Neural progenitor cell (in vitro differentiated cells): ENCODE measurements at places on chromosomes 4 and X. TPM values are rescaled to one million over a fixed set of nuclear protein-coding genes. Genes with fewer than 3 reads are reported as not detected.

GRCh38 chr4:11698033-11698432 lies 269.3 kb upstream of the HS3ST1 start:
- DNase-seq = no peak

MND1 gene
- 42.2 and 74.6 TPM in 2 replicates for total RNA-seq

DNA sequence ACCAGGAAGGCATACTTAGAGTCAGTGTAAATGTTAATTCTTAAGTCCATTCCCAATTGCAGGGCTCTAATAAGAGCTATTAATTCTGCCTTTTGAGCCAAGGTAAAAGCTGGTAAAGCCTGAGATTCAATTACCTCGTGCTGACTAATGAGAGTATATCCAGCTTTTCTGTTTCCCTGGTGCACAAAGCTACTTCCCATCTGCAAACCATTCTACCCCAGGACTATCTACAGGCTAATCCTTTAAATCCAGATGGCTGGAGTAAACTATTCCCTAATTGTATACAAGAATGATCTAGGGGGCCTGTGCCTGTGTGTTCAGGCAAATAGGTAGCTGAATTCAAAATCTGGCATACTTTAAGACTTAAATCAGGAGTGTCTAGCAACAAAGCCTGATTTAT lies 365.0 kb downstream of the GPM6A start:
- peak; percentile 61 for DNase-seq

FAM53A gene
- total RNA-seq = 3.2 and 10.3 TPM in 2 replicates

LANCL3 gene
- 0.02 and 0.28 TPM in 2 replicates for total RNA-seq

SUV39H1 gene
- 9.4 and 13.9 TPM in 2 replicates for total RNA-seq

- DNase-seq = no peak
Measured at GRCh38 chr4:93368968-93369367, 459.6 kb upstream of the ATOH1 start.

GRCh38 chr4:96685691-96686090 lies 845.8 kb downstream of the PDHA2 start:
- DNase-seq = no peak

- DNase-seq = no peak
Measured at GRCh38 chrX:71216485-71216884, 6.5 kb upstream of the GJB1 start.

CT47B1 gene
- not detected in 2 replicates for total RNA-seq

TMSB15B gene
- 30.2 and 47.4 TPM in 2 replicates for total RNA-seq

DNA sequence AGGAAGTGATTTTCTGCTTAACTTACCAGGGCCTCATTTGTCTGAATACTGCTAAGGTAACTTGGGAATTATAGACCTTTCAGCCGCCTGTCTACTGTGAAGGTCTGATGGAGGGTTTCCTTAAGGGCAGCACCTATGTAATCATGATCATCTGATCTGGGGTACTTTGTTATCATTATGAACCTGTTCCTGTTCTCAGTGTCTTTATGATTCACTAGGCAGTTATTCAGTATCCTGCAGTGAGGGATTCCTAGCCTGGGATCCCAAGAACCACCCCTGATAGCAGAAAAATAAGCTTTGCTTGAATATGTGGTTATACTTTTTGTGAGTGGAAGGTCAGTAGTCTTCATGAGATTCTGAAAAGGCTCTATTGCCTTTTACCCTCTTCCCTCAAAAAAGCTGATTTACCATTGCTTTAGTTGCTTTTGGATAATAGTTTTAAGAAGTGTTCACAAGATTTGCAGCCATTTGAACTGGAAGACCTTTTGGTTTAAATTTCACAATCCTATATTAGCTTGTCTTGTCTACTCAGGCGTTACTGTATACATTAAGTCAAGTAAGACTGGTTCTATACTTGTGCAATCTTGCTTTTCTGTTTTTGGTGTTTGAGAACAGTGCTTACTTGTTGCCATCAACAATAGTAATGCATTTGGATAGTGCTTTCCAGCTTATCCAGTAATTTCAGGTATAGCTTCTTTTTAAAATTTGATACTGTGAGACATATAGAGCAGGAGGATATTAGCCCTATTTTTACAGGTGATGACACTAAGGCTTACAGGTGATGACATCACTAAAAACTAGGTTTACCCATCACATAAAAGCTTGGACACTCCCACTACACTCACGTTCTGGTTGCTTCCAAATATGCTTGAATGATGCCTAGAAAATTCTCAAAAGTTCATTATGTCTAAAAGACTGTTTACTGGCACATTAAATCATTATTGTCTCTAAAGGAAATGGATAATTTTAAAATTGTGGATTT lies 60.0 kb downstream of the FHIP1A start:
- DNase-seq = no peak

SRPX2 gene
- total RNA-seq = 0.11 TPM in 1 of 2 replicates, not detected in the other

DNA sequence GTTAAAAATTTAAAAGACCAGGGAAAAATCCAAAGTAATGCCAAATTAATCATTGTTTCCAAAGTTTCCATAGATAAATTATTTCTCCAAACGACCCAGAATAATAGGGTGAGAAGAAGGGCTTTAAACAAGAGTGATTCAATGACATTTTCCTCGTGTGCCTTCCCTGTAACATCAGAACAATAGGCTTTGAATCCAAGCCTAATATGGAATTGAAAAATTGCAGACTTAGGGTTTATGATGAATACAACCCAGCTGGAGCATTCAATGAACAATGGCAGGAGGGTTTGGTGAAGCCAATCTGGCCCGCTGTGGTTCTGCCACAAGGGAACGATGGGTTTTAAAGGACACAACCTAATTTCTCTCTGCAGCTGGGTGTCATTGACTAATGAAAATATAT lies 94.2 kb downstream of the CBLL2 start:
- DNase-seq = no peak

GRCh38 chrX:78545233-78545632 lies 113.9 kb downstream of the RTL3 start:
- no peak for DNase-seq

EGFL6 gene
- total RNA-seq = 0.19 and 1.2 TPM in 2 replicates

- no peak for DNase-seq
Measured at GRCh38 chrX:132710656-132711155, 221.9 kb upstream of the MBNL3 start.

GRCh38 chr4:148618856-148619255 lies 176.6 kb upstream of the NR3C2 start:
- DNase-seq = no peak

GRCh38 chrX:15269618-15270521 lies at the start of gene ASB9:
ASB9 (minus strand) TSS chrX:15270083; CDS start chrX:15269874, 209 bp downstream.
- DNase-seq = no peak

REST gene
- 72.0 and 87.3 TPM in 2 replicates for total RNA-seq
